RKO (cell line): ENCODE measurements at places on chromosomes 7 and 10.
A peak's percentile ranks its signal among the peaks of the same experiment; 100 is the strongest.

- no peak for DNase-seq
These were observed 2.8 kb downstream of the INHBA start for GRCh38 chr7:41700044-41700471.

GRCh38 chr7:51111241-51111940 is 205.2 kb downstream of the COBL start:
- DNase-seq: no peak

GRCh38 chr10:34292194-34292565 is 522.9 kb downstream of the PARD3 start:
- DNase-seq: no peak

DNA sequence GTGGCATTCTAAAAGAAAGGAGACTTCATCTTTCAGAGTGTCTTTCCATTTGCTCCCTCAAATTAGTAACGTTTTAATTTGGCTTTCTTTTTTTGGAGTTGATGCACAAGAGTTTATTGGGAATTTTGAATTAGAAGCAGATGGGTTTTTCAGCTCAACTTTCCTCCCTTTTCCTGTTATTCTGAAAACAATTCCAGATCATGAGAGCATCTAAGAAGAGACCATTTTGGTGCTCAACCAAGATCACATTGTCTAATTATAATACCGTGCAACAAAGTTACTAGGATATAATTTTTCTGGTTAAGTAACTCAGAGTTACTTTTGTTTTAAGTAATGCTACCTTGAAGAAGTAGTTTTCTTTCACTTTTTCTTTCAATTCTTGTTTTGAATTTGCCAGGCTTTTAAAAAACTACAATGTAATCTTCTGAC is 396.6 kb upstream of the KLF6 start:
- no peak for DNase-seq

GRCh38 chr7:117982071-117983055 is 109.1 kb upstream of the CTTNBP2 start:
- DNase-seq: no peak

- peak; percentile 50 for DNase-seq
These were observed 50.8 kb downstream of the ZRANB1 start for GRCh38 chr10:124992462-124993344.

- DNase-seq: no peak
These were observed 269.7 kb upstream of the HABP2 start for GRCh38 chr10:113283189-113283588.

DNA sequence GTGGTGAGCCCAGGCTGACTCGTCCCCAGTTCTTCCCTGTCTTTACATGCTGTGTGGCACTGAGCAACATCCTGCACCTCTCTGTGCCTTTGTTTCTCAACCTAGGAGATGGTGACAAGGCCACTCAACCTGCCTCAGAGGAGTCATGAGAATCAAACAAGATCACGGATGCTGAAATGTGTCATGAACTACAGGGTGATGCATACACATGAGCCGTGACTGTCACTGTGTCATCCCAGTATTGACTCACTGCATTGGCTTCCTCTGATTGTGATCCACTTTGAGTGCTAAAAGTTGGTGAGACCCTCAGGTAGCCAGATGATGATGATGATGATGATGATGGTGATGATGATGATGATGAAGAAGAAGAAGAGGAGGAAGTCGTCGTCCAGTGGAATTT is 11.5 kb downstream of the C10orf71 start:
- peak; percentile 77 for DNase-seq

- no peak for DNase-seq
These were observed 16.8 kb downstream of the IL2RA start for GRCh38 chr10:6045314-6045848.

DNA sequence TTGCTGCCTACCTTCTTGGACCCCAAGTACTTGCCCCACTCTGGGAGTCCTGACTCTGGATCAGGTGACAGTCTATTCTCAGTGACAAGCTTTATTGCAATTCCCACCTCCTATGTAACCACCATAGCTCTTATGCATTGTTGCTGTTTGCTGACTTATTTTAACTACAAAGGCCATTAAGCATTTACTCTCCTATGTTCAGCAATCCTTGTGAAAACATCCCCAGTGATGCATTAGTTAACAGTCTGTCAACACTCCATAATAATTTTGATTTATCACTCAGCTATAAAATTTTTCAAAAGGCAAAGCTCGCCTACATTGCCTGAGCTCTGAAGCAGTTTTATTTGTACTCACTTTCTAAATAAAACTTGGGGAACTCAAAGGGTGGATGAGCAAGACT is 871.8 kb upstream of the SORCS1 start:
- DNase-seq: no peak

GRCh38 chr7:93574269-93574645 is 267 bp downstream of the CALCR start:
- no peak for DNase-seq

- peak; percentile 19 for DNase-seq
These were observed 66.6 kb upstream of the SYPL1 start for GRCh38 chr7:106178593-106179134.

GRCh38 chr10:108849688-108850087 is 1073.6 kb downstream of the XPNPEP1 start:
- DNase-seq: no peak

- no peak for DNase-seq
These were observed 136.3 kb downstream of the MAPK8 start for GRCh38 chr10:48442809-48443177.

GRCh38 chr10:110672580-110672919 is 28.4 kb downstream of the RBM20 start:
- DNase-seq: no peak

GRCh38 chr7:36188906-36189305 is 35.9 kb downstream of the EEPD1 start:
- no peak for DNase-seq

DNA sequence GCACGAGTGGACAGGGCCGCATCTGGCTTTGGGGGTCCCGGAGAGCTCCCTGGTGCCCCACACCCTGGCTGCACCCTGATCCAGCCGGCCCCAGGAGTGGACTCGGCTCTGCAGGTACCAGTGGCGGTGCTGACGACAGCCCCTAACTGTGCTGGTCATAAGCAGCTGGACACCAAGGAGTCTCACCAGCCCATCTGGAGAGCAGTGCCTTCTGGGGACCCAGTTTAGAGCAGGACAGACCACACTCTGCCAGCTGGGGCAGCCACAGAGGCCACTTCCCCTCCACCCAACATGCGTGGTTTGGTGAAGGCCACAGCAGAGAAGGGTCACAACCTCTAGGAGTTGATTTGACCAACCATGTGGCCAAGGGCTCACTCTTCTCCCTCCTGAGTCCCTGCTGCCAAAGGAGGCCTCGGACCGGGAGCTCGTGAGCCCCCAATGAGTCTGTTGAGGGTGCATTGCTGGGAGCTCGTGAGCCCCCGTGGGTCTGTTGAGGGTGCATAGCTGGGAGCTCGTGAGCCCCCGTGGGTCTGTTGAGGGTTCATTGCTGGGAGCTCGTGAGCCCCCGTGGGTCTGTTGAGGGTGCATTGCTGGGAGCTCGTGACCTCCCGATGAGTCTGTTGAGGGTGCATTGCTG is 16.0 kb upstream of the INPP5A start:
- DNase-seq: no peak

DNA sequence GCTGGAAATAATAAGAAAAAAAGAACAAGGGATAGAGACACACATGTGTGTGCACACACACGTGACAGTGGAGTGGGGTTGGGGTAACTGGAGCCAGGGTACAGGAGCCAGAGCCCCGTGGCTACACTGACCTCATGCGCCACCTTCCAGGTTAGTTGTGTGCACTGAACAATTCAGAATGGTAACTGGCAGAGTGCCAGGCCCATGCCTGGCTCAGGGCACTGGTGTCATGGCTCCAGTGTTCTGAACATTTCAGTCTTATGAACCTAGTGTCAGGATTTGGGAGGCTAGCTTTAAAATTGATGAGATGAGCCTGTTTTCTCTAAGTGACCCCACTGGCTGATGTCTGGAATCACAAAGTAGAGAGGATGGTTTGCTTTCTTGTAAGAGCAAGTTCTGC is 269.6 kb downstream of the SORCS3 start:
- DNase-seq: no peak

- DNase-seq: no peak
These were observed 65.4 kb downstream of the GRID1 start for GRCh38 chr10:86300931-86301830.

GRCh38 chr10:82394122-82394521 is 519.1 kb downstream of the NRG3 start:
- no peak for DNase-seq

GRCh38 chr7:144503215-144503614 is 99.7 kb upstream of the NOBOX start:
- no peak for DNase-seq

GRCh38 chr7:138125598-138126111 is 49.4 kb downstream of the AKR1D1 start:
- DNase-seq: peak; percentile 66

DNA sequence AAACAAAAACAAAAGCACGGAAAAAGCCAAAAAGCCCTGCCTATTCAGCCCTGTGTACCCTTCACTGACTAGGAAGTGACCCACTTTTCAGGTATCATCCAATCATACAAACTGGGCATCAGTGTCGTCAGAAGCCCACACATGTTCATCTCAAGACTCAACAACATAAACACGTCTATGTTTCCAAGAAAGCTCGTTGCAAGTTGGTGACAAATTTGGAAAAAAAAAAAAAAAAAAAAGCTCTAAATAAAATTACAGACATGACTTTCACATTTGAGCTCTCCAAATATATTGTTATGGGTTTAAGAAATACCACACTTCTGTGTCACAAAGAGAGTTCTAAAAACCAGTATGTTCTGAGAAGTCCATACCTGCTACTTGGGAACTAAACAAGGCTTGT is 204.7 kb upstream of the KLF14 start:
- DNase-seq: peak; percentile 86

- no peak for DNase-seq
These were observed 238.5 kb upstream of the GALNT17 start for GRCh38 chr7:70893422-70893821.
